Activated CD4-positive, alpha-beta T cell treated with anti-CD3 and anti-CD28 coated beads for 24 hours (primary cell): ENCODE measurements at places on chromosomes 4 and X.
A peak's percentile ranks its signal among the peaks of the same experiment; 100 is the strongest.

DNA sequence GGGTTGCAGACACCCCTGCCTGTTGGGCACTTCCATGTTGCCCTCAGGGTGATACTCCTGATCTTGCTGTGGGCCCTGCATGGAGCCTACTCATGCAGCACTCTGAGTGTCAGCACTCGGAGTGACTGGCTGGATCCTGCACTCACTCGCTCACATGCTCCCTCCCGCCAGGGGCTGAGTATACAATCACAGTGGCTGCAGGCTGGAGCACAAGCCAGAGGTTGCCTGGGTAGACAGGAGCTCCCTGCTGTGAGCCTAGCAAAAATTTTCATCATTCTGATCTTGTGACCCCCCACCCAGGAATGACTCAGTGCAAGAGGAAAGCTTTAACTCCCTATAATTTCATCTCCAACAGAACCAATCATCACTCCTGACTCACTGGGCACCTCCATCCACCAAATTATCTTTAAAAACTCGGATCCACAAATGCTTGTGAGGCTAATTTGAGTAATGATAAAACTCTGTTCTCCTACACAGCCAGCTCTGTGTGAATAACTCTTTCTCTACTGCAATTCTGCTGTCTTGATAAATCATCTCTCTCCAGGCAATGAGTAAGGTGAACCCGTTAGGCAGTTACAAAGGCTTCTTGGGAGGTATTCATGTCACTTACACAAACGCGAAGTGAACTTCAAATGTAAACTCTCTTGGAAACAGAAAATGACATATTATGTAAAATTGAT lies 1180.8 kb upstream of the PABPC4L start:
- DNase-seq = no peak

- no peak for DNase-seq
Measured at GRCh38 chr4:108543359-108543968, 76.9 kb upstream of the RPL34 start.

DNA sequence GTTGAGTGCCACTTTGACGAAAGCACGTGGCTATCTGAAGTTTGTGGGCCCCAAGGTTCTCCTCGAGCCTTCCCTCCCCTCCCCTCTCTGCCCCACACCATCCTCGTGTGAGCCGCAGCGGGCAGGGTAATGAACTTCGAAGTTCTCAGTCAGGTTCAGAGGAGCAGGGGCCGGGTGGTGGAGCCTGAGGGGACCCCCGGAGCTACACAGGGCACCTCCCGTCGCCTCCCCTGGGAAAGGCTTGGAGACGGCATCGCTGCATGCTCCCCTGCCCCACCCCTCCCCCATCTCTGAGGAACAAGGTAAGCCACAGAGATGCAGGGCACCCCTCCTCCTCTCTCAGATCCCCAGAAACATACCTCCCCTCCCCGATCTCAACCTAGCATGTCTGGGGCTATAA lies 2.8 kb upstream of the NKX1-1 start:
- no peak for DNase-seq

DNA sequence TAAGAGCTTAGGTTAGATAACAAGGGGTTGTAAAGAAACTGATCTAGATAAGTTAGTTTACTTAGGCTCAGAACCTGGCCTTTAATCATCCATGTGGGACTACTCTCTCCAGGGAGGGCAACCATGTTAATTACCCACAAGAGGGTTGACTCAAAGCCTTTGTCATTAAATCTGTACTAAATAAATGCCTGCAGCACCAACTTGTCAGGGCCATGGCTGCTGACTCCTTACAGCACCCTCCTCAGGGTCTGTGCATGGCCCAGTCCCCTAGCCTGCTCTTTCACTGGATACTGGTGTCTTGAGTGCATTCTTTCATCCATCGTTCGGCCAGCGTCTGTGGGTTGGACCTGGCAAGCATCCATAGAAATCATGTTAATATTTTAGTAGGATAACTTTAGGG lies 34.7 kb downstream of the CASP3 start:
- no peak for DNase-seq

GRCh38 chr4:110830461-110830860 lies 207.6 kb upstream of the PITX2 start:
- no peak for DNase-seq

- no peak for DNase-seq
Measured at GRCh38 chr4:90992213-90992612, 865.0 kb downstream of the CCSER1 start.

- DNase-seq = no peak
Measured at GRCh38 chr4:14912426-14912825, 89.9 kb upstream of the CPEB2 start.

- DNase-seq = no peak
Measured at GRCh38 chr4:74016068-74016467, 17.6 kb upstream of the CXCL5 start.

- no peak for DNase-seq
Measured at GRCh38 chrX:29082558-29082957, 495.3 kb downstream of the IL1RAPL1 start.

DNA sequence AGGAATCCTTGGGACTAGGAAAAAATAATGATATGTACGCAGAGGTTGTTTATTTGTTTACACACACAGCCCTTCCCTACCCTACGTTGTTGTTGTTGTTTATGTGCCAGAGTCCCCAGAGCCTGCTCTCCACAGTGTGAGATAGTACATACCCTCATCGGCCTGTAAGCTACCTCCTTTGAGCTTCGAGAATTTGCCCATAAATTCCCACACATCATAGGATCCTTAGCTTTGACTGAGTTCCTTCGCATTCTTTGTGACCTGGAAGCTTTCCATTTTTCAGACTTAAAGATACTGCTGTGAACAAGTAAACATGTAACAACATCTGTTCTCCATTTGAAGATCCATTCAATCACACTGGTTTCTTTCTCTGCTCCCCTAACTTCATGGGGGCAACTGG lies 114.5 kb downstream of the IRF2 start:
- DNase-seq = no peak

DNA sequence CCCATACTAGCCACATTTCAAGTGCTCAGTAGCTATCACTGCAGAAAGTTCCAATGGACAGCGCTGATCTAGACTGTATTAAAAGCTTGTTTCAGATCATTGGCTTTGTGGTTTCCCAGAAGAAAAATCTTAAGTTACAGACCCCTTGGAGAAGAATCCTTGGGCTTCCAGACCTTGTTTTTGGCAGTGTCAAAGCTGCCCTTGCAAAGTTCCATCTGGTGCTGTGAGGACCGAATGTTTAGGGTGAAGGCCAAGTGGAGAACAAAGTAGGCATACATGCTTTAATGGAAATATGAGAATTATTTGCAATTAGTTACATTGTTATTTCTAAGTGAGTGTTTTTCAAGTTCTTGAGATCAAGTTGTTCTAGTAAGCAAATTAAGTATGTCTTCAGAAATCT lies 144.7 kb downstream of the FRMPD4 start:
- DNase-seq = no peak

GRCh38 chr4:140174543-140174942 lies 20.6 kb upstream of the MAML3 start:
- no peak for DNase-seq

DNA sequence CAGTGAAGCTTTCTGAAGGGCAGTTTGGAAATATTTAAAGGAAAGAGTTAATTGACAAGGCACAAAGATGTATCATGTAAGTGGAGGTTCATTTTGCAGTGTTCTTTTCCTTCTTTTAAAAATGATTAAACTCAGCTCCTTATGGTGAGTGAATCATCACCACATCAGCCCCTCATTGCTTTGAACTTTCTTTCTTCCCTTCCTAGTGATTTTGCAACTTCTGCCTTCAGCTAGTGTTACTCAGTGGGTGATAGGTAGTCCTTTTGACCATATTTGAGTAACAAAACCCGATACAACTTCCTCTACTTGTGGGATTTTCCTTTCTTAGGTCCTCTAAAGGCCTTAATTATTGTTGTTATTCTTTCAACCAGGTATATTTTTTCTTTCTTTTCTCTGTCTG lies 8.2 kb downstream of the ZCCHC4 start:
- DNase-seq = no peak

GRCh38 chr4:59818656-59819055 lies 1381.5 kb upstream of the ADGRL3 start:
- no peak for DNase-seq

GRCh38 chr4:3226467-3226866 lies 22.5 kb upstream of the MSANTD1 start:
- DNase-seq = no peak

DNA sequence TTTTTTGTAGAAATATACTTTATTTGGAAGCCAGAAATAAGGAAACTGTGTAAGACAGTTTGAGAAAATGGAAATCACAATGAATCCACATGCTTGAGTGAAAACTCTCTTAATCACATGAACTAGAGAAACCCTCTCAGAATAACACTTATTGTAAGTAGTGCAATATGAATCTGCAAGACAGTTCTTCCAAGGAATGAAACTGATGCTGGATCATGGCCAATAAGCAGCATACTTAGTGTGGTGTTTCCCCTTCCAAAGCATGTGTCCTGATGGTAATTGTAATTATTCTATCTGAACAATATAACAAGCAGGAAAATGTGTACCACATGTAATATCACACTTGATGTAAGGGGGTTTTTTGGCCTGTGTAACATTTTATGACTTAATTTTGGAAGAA lies 1870.5 kb upstream of the TENM3 start:
- no peak for DNase-seq

GRCh38 chr4:2811830-2812611 lies 19.1 kb downstream of the SH3BP2 start:
- peak; percentile 51 for DNase-seq

- no peak for DNase-seq
Measured at GRCh38 chr4:83716874-83717273, 181.0 kb downstream of the GPAT3 start.

DNA sequence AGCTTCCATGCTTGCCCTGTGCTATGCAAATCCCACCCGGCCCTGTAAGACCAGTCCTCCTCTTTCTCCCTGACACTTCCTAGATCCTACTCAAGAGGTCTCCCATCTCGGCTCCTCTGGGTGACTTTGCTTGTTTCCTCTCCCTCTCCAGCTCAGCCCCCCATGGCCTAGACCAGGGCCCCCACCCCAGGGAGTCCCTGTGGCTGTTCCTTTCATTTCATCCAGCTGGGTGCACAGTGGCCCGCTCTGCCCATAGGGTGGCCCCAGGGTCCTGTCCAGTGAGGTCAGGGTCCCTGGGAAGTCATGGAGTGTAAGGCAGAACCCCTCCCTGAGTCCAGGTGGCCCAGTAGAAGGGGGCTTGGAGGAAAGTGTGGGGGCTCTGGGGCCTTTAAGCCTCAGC lies 52.3 kb upstream of the NKX1-1 start:
- no peak for DNase-seq

DNA sequence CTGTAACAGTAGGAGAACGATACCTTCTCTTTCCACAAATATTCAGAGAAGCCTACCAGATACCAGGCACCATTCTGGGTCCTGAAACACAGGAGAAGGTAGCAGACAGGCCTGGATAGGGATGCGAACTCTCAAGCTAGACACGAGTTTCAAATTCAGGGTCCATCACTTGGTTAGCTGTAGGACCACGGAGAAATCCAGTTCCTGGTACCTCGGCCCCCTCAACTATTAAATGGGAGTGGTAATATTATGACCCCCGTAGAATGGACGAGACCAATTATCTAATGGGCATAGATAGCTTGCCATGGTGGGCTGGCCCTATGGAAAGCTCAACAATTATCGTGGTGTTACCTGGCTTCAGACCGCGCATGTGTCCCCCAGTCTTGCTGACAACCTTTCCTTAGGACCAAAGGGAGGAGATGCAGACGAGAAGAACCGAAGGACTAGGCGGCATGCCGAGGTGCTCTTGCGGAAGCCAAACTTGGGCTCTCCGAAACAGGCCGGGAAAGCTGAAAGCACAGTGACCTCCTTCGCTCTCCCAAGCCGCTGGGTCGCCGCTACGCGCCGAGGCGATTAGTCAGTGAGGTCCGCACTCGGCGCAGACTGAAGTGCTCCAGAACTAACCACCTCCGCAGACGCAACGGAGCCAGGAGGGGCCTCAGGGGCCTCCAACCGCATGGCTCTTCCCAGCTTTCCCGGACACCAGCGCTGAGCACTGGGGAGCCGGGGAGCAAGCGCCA lies 19.6 kb downstream of the NKX3-2 start:
- no peak for DNase-seq

GRCh38 chrX:153770601-153771414 lies 6.8 kb downstream of the PLXNB3 start:
- DNase-seq = no peak

DNA sequence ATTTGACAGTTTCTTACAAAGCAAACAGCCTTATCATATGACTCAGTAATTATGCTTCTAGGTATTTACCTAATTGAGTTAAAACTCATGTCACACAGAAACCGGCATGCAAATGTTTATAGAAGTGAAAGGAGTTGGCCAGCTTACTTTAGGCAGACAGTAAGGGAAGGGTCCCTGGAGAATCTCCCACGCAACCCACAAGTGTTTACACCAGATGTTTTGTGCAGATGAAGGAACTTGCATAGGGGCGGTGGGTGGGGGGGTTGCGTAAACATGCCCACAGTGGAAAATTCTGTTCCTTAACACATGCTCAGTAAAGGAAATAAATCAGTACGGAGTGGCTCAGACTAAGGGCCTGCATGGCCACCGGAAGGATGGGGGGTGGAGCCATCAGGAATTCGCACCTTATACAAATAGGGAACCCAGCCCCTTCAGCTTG lies 330.5 kb upstream of the AADAT start:
- DNase-seq = no peak

- DNase-seq = no peak
Measured at GRCh38 chrX:45699158-45699557, 498.5 kb upstream of the DIPK2B start.
